Activated CD4-positive, alpha-beta T cell treated with anti-CD3 and anti-CD28 coated beads for 36 hours (primary cell): ENCODE measurements at places on chromosomes 6 and 20.

DNA sequence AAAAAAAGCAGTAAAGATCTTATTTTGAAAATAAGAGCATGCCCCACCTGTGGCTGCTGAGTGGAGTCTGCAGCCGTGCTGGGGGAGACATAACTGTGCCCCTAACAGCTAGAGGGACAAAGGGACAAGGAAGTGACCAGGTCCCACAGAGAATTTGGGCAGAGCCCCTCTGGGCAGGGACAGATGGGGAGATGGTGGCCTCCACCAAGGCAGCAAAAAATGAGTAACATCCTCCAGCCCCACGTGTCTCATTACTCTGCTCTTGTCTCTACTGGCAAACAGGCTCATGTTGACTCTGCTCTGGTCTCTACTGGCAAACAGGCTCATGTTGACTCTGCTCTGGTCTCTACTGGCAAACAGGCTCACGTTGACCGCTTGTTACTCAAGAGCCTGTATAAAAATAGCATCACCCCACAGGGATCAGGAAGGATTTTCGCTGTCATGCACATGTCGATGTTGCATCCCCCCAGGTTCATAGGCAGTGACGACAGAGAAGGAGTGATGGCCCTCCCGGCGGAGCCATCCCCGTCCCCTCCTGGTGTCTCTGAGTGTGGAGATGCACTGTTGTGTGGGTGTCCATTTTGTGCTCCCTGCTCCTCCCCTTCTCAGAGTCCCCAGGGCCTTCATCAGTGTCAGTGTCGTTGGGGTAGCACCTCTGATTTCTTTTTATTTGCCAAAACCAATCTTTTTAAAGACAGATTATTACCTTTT, 17.3 kb upstream of the PCMTD2 start:
- DNase-seq: no peak

- no peak for DNase-seq
Measured at GRCh38 chr6:158408552-158409130, 96.4 kb downstream of the TULP4 start.

DNA sequence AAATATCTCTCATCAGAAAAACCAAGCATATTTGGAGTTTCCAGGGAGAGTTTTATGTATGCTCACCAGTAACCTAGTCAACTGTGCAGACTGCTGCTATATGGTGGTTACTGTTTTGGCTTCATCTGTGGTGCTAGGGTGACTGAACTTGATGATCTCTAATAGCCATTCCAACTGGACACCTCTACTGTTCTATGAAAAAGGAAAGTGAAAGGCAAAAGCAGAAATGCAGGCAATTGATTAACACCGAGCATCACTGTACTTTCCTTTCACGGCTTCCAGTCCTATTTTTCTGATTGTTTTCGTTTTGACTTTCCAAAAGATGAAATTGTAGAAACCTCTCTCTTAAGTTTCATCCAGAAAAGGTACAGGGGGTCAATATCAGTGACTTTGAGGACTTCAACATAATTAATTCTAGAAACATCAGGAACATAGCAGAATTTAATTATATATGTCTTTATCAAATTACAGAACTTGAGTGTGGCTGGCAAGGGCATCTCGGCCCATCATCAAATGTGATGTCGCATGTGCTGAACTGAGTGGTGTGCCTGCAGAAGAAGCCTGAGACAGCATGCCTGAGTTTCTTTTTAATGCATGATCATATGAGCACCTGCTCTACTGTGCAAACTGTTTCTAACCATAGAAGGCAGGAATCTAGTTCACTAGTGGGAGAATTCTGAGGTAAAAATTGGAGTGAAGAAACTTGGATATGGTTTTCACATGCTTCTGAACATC, 464.3 kb upstream of the FLRT3 start:
- no peak for DNase-seq

- no peak for DNase-seq
Measured at GRCh38 chr6:105056646-105057045, 99.7 kb downstream of the LIN28B start.

GRCh38 chr6:33315793-33316602, 1.5 kb downstream of the ZBTB22 start:
- DNase-seq: no peak

GRCh38 chr6:5681480-5681879, 325.2 kb downstream of the NRN1 start:
- DNase-seq: no peak

DNA sequence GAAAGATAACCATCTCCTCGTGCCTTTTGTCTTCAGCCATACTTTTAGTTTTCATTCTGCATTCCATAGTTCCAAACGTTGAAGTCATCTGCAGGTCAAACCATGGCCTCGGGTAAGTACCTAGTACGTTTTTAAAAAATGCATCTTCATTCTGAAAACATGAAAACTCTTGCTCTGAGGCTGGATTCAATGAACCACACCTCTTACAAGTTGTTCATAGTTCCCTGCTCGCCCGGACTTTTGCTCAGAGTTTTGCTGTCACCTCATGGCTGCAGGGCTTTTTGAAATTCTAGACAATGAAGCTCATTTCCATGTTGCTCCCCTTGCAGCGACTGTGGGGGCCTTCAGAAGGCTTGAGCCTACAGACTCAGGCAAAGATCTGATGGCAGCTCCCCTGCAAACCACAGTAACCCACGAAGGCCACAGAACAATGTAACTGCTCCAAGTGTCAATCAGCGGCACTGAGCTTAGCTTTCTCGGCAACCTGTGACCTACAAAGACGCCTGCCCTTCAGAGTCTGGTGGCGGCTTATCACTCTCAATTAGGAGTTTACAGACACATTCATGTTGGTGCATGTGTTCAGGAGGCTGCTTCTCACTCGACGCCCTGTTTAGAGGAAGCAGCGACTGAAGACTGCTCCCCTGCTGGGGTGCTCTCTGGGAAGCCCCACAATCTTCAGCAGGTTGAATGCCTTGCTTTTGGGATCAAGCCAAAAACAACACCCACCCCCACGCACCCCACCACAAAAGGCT, 61.2 kb downstream of the FOXC1 start:
- DNase-seq: no peak

- DNase-seq: no peak
Measured at GRCh38 chr20:54212226-54212625, 4.3 kb downstream of the PFDN4 start.

DNA sequence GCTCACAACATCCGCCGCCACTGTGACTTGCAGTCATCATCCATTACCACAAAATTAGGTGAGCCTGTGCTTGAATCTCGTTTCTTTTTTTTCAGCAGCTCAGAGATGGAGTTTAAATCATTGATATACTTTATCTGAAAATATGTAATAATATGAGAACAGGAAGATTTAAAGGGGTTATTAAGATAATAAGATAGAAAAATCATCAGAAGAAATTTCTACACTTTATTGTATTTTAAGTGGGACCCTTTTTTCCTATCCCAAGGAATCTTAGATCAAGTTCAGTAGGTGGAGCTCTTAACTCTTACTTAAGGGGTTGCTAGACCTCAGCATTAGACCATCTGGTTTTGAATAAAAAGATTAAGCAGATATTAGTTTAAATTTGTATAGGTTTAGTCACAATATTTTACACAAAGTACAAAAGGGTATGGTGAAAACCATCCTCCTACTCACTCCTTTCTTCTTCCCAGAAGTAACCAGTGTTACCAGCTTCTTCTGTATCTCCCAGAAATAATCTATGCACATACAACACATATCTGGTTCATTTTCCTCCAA, 9.4 kb upstream of the NCOA7 start:
- DNase-seq: peak; percentile 74

DNA sequence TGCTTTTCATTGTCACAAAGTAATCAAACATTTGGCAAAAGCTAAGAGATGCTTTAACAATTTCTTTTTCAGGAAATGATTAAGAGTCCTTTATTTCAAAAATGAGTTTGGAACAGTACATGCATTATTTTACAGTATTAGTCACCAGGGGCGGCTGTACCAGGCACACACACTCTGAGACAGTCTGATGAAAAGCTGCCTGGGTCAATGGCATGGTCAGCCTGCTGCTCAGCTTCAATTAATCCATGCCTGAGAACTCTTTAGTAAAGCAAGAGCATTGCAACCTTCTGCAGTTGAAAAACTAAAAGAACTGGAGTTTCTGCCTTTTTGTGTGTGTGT, 105.5 kb downstream of the TULP4 start:
- no peak for DNase-seq

DNA sequence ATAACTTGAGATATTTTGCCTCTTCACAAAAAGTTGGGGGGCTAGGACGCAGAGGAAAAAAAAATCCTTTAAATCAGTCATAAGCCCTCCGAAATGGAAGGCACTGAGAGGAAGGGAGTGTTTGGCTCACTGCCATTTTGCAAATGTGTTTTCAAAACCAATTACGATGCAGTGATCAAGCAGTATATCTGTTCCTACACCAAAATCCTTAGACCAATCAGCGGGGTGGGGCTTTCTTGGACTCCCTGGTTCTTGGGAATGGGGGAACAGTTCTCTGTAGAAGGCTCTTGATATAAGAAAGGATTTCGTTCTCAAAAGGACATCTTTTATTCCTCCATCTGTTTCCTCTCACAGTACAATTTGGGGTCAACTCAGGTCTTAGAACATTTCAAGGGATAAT, 478.6 kb upstream of the JARID2 start:
- no peak for DNase-seq

GRCh38 chr6:140480852-140481251, 1106.4 kb upstream of the CITED2 start:
- no peak for DNase-seq

- DNase-seq: peak; percentile 25
Measured at GRCh38 chr6:1624851-1625781, 15.4 kb downstream of the FOXC1 start.

GRCh38 chr6:70684794-70685493, 17.3 kb downstream of the SMAP1 start:
- no peak for DNase-seq

DNA sequence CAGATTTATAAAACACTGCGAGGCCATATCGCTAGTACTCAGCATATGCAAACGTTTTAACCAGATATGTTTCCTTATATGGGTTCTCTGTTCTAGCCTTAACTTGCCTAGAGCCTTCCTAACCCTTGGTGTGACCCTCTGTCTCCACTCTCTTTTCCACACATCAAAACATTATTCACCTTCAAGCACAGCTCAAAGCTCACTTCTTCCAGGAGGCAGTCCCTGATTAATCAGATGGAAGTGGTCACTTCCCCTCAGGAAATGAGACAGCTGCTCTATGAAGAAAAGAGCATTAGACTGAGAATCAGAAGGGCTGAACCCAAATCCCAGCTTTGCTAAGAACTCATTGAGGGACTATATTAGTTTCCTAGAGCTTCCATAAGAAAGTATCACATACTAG, 39.8 kb upstream of the SLC17A4 start:
- no peak for DNase-seq

DNA sequence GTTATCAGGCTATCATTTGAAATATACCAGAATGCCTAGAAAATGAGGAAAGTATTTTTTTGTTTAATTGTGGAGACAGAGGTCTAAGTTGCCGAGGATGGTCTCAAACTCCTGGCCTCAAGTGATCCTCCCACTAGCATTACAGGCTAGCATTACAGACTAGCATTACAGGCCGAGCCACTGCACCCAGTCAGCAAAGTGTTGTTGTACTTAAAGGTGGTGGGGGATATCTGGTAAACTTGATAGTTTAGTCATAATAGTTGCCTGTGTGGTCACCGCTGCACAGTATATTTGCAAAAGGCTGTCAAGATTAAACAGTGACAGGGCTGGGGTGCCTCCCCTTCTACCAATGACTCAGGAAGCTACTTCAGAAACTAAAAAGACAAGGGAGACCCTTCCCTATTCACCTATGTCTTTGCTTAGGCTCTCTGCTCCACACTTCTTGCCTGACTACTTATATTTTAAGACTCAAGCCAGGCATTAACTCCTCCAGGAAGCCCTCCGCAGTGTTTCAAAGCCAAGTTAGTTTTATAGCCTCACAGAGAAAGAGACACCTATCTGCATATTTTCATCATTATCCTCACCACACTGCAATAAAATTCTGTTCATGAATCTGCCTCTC, 3.1 kb upstream of the AKIRIN2 start:
- DNase-seq: peak; percentile 80

- no peak for DNase-seq
Measured at GRCh38 chr6:82954356-82954755, 111.3 kb downstream of the UBE3D start.

DNA sequence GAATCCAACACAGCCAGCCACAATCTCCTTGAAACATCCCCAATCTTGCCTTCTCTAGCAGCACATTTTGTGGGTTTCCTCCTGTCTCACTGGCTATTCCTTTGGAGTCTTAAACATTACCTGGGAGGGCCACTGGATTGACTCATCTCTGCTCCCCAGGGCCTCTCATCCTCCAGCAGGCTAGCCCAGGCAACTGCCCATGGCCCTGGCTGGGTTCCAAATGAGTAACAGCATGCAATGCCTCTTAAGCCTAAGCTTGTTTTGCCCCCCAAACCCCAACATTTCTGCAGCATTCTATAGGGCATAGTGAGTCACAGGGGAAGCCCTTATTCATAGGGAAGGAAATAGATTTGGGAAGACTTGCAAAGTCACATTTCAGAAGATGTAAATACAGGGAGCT, 204.9 kb downstream of the FOXA2 start:
- DNase-seq: no peak
